ENCODE measurements at places on chromosomes 11 and 22.

- H3K4me1 ChIP-seq = no peaks in the 10 kb centered on the region
- no peak overlapping the region for H3K27ac ChIP-seq
- no peak for DNase-seq
Observed at GRCh38 chr22:48925450-48925849, 902.2 kb downstream of the BRD1 start.

GRCh38 chr11:20762116-20762844 is 92.9 kb downstream of the NELL1 start:
- no peaks in the 10 kb centered on the region for H3K36me3 ChIP-seq
- no peaks in the 10 kb centered on the region for H3K4me1 ChIP-seq
- no peaks in the 10 kb centered on the region for H3K27me3 ChIP-seq
- DNase-seq = no peak

DNA sequence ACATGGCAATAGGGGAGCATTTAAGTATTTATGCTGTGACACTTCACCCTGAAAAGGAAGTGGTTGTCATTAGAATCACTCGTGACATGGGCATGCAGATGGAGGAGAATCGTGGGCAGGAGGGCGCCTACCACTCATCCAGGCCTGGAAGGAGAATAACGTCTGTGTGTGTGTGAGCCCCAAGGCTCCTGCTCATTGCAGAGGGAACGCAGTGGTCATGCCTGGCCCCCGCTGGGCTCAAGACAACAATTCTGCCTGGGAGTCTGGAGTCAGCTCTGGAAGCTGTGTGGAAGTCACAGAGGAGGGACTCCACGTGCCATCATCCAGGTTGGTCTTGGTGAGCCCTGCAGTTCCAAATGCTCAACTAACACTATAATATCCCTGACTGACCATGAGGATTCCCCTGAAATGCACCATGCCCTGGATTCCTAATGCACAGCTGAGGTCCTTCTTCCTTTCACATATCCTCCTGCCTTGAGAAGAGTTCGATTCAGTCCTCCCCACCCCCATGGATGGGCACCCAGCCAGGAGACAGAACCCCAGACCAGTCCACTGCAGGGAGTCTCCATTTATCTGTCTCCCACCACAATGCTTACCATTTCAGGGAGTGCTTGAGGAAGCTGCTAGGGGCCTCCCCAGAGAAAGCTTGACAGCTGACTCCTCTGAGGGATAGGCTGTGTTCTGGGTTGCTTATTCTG is 446.9 kb upstream of the B3GAT1 start:
- H3K4me3 ChIP-seq = no peak overlapping the region
- H3K27ac ChIP-seq = no peak overlapping the region
- H3K27me3 ChIP-seq = peaks cover 7% of the 10 kb centered on the region
- no peaks in the 10 kb centered on the region for H3K4me1 ChIP-seq

DNA sequence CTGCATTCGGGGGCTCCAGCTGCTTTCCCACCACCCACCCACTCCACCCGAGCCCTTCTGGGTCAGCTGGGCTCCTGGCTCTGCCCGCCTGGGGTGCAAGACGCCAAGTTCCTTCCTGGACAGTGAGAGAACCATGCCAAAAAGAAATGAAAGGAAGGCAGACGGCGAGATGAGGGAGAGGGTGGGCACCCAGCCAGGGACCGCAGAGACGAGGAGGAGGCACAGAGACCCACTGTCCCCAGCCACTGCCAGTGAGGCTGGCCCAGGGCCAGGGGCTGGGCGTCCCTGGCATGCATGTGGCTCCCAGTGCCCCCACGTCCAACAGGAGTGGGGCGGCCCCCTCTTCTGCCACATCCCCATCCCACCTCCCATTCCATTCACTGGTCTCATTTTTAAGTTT is 10.8 kb upstream of the CD81 start:
- H3K27ac ChIP-seq = no peak overlapping the region
- H3K27me3 ChIP-seq = no peaks in the 10 kb centered on the region
- H3K4me1 ChIP-seq = no peaks in the 10 kb centered on the region
- H3K4me3 ChIP-seq = no peak overlapping the region
- DNase-seq = no peak
- H3K36me3 ChIP-seq = no peaks in the 10 kb centered on the region

DNA sequence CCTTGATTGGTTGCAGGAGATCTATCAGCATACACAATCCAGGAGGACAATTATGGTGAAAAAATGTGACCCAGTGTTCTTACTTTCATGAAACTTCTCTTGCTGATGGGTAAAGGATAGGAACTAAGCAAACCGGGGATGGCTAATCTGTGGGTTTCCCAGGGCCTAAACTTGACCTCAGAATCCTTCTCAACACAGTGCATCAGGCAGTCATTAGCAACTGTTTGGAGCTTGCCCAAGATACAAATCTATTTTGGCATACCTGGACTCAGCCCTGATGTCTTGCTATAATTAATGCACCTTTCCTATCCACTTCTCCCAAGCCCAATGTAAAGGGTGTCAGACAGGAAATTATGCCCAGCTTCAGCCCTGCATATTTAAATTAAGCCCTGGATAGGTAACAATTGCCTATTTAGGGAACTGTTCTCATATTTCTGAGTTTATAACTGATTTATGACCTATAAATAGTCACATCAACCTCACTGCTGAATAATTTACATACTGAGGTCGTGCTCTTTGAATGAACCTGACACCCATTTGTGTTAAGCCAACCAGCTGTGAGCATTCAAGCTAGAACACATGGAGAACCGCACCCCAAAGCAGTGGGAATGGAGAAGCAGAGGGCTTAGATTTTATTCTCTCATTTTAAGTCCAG is 9.2 kb upstream of the PHF21A start:
- DNase-seq = no peak
- peaks cover 14% of the 10 kb centered on the region for H3K4me1 ChIP-seq
- H3K27me3 ChIP-seq = no peaks in the 10 kb centered on the region
- H3K4me3 ChIP-seq = no peak overlapping the region
- no peaks in the 10 kb centered on the region for H3K36me3 ChIP-seq

DNA sequence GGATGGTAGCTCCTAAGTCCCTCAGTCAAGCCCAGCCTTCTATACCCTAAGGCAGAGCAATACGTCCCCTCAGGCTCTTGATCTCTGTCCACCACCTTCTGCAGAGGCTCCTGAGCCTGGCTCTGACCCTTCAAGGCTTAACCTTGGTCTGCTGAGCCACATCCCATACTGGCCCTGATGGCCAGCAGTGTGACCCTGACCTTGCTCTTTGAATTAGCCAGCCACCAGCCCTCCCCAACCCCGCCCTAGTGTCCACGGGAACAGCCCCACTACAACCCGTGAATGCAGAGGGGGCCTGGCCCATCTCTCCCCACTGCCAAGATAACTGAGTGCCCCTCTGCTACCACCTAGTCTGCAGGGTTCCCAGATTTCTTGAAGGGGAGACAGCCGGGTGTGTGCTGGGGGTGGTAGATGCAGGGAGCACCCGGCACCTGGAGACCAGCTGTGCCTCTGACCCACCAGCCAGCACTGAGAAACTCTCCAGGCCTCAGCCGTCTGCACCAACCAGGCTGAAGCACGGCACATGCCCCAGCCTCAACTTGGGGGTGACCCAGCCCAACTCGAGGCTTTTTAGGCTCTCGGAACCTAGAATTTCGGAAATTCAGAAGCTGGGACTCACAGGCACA is 6.2 kb downstream of the ARAP1 start:
- H3K27ac ChIP-seq = no peak overlapping the region
- no peak for DNase-seq
- H3K36me3 ChIP-seq = no peaks in the 10 kb centered on the region
- no peak overlapping the region for H3K4me3 ChIP-seq
- no peaks in the 10 kb centered on the region for H3K27me3 ChIP-seq

DNA sequence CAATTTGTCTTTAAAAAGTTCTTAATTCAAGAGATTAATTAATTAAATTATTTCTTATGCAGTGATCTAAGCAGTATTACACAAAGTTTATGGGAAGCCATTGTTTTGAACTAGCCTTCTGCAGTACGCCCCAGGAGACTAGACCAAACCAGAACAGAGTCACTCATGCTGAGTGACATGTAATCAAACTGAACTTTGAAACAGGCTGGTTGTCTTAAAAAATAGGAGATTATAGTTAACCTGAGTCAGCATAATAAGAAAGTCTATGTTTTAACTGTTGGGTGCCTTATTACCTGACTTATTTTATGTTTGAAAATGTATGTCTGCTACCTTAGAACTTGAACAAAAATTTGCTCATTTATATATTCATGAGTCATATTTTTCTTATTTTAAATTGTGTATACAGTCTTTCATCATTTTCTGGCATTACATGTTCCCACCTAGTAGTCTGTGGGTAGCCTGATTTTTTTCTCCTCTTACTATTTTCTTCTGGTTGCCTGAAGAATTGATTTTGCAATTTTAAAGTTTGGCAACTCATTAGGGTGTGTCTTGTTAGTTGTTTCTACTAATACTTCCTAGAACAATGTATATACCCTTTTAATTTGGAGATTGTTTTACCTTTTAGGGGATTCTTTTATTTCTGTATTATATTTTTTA is 161.4 kb downstream of the AASDHPPT start:
- no peaks in the 10 kb centered on the region for H3K4me1 ChIP-seq
- no peak overlapping the region for H3K4me3 ChIP-seq
- no peak overlapping the region for H3K27ac ChIP-seq
- no peaks in the 10 kb centered on the region for H3K27me3 ChIP-seq

GRCh38 chr11:9797300-9797699 is 133.4 kb downstream of the SWAP70 start:
- no peak overlapping the region for H3K4me3 ChIP-seq
- no peak overlapping the region for H3K27ac ChIP-seq
- H3K4me1 ChIP-seq = peaks cover 9% of the 10 kb centered on the region
- DNase-seq = no peak
- no peaks in the 10 kb centered on the region for H3K27me3 ChIP-seq
- H3K36me3 ChIP-seq = no peaks in the 10 kb centered on the region

GRCh38 chr11:125245299-125245698 is 80.7 kb downstream of the PKNOX2 start:
- DNase-seq = no peak
- no peaks in the 10 kb centered on the region for H3K4me1 ChIP-seq
- no peaks in the 10 kb centered on the region for H3K36me3 ChIP-seq
- no peak overlapping the region for H3K27ac ChIP-seq
